ENCODE measurements at places on chromosomes 1 and 21.
A peak's percentile ranks its signal among the peaks of the same experiment; 100 is the strongest.

DNA sequence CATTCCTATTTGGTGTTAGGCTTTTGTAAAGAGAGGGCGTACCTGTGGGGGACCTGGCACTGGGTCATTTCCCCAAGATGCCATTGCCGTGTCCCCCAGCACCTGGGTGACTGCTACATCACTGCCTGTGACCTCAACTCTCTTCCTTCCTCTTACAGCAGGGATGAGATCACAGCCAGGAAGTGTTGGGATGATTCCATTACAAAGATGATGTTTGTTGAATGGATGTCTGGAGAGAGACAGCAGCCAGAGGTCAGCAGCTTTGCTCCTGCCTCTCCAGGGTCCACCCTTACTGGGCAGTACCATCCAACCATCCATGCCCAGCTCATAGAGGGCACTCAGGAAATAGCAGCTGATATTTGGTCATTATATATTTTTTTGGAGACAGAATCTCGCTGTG, 35.1 kb downstream of the TMEM51 start:
- DNase-seq, result no peak

DNA sequence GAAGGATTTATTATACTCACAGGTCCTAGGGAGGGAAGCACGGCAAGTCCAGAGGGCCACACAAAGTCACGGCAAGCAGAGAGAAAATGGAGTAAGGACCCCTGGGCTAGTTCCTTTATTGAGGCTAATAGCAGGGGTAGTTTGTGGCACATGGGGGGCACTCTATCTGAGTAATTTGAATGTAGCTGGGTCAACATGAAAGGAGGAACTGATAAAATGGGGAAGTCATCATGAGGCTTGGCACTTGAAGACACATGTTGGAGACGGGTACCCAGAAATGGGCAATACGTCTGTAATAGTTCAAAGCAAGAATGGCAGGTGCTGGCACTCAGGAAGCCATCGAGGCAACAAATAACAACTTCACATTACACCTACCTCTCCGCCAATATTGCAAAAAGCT, 1136.4 kb downstream of the MRPL39 start:
- no peak for DNase-seq

GRCh38 chr1:40599926-40600325, 65.6 kb downstream of the RIMS3 start:
- no peak for DNase-seq

GRCh38 chr1:145891143-145891542, 5.5 kb upstream of the ANKRD35 start:
- DNase-seq, result no peak

- no peak for DNase-seq
Measured at GRCh38 chr1:30183006-30183405, 540.4 kb downstream of the MATN1 start.

- DNase-seq, result no peak
Measured at GRCh38 chr1:54329312-54330003, 76.7 kb downstream of the SSBP3 start.

DNA sequence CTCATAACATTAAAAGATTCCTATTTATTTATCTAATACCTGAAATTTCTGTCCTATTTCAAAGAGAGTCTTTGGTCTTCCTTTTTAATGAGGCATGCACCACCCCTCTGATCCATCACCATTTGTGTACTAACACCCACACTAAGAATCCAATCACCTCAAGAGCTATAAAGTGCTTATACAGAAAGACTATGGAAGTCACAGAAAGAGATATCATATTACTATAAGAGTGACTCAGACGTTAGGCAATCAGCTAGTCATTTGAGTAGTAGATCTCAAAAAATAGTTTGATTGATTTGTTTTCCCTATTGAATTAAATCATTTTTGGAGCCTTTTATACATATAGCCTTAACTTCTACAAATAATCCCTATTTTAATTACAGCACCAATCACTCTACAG, 46.1 kb downstream of the NME7 start:
- DNase-seq, result no peak

DNA sequence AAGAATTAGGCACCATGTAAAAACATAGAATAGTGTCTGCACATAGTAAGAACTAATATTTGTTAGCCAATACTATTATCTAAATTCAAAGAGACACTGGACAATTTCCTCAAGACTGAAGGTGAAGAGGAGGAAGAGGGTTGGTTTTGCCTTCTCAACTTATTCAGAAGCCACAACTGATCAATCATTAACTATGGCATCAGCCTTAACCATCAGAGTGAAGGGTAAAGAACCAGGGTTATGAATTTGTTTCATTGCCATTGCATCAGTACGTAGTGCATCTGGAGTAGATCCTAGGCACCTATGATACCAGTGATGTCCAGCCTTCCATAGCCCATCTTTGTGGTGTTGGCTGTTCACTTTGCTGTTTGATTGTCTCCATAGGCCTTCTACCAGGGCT, 421.7 kb upstream of the DEPDC1 start:
- DNase-seq, result no peak

- DNase-seq, result no peak
Measured at GRCh38 chr1:202811296-202812175, 782 bp downstream of the PCAT6 start.

DNA sequence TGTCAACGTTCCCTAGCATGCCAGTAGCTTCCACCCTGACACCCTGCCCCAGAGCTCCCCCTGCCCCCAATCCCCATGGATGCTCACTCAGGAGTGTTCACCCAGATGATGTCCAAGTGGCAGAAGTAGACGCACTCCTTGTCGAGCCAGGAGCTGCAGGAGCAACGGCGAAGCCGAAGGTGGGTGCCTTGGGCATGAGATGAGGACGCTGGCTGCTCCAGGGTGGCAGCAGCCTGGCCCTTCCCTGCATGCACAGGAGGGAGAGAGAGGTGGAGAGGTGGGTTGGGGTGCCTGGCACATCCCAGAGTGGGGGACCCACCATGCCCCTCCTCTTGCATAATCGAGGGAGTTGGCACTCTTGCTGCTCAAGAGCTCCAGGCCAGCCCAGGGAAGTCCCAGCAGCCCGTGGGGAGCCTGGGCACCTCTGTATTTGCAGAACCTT, 502 bp downstream of the EDN2 start:
- DNase-seq, result no peak

- no peak for DNase-seq
Measured at GRCh38 chr1:111841746-111842145, 86.0 kb downstream of the DDX20 start.

GRCh38 chr1:92923664-92924063, 37.6 kb downstream of the DIPK1A start:
- DNase-seq, result no peak

DNA sequence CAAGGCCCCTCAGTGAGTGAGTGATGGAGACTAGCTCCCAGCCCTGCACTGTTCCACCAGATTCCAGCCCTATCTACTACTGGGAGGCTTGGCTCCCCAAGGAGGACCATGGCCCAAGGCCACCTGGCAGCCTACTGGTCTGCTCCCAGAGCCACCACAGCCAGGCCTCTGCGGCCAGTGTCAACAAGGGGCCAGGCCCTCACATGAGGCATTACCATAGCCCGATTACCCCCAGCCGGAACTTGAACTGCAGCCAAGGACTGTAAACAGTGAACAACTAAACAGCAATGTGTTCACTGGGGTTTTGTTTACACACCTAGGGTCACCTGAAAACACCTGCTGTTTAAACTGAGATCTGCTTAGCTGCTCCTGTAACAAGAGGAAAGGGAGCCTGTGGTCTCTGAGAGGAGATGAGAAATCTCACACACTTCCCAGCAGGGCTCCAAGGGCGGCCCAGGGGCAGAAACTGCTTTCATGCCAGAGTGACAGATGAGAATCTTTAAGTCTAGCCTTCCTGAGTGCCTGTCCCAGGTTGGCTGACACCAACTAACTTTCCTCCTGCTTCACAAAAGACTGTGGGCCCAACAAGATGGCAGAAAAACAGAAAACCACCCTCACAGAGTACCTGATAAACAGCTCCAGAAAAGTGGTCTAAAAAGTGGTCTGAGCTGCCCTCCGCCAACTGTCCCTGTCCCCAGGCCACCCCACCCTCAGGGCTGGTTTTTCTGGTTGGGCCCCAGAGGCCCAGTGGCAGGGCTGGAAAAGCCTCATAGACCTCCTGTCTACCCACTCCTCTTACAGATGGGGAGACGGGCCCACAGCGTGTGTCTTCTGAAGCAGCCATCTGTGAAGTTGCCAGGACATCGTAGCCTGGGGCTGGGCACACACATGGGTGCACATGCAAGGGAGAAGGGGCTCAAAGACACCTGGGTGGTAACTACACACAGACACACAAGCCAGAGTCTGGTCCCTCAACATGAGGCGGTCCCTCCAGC, 28.8 kb downstream of the MEF2D start:
- DNase-seq, result no peak

- DNase-seq, result no peak
Measured at GRCh38 chr1:87155170-87155569, 173.5 kb upstream of the LMO4 start.

GRCh38 chr1:22418933-22419382, 32.7 kb upstream of the ZBTB40 start:
- DNase-seq, result no peak

DNA sequence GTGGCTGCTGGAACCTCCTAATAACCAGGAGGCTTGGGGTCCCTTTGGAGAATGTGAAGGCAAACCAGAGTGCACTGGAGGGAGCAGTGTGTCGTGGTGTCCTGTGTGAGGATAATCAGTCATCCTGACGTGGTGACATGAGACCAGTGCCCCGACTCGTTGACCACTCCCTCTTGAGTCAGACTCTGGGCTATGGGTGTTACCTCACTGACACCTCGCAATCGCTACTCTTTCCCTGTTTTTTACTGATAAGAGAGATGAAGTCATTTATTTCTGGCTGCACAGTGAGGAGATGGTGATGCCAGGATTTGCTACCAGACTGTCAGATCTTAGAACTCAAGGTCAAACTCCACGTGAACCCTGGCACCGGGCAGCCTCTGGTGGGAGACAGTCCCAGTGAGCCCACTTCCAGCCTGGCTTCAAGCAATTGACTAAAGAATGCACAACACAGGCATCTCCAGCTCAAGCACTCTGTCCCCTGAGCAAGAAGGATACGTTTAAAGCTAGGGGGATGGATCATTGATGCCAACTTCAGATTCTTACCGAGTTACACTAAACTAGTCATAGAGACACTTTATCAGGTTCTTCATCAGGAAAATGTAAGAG, 30.3 kb downstream of the UBASH3A start:
- no peak for DNase-seq

GRCh38 chr1:81681601-81682266, 119.0 kb upstream of the ADGRL2 start:
- no peak for DNase-seq

DNA sequence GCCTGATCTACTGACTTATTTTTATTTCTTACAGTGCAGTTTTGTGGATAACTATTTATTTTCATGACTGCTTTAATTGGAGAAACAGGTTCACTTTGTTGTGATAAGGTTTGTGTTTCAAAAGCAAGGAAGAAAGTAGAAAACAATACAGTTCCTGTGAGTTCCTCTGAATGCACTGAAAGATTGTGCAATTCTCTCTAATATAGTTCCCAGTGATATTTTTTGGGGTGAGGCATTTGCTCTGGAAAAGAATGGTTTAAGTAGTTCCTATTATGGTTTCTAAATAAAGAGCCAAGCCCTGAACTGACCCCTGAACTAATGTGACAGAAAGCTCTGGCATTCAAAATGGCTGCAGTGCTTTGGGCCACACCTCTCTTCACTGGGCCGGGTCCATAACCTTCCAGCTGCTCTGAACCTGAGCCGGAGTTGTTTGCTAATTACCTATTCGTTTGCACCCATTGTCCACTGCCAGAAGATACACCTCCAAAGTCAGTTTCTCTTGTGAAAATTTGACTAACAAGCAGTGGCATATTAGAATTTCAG, 56.6 kb upstream of the VTCN1 start:
- no peak for DNase-seq

- DNase-seq, result peak; percentile 37
Measured at GRCh38 chr1:182595641-182596240, 6.7 kb upstream of the RNASEL start.

DNA sequence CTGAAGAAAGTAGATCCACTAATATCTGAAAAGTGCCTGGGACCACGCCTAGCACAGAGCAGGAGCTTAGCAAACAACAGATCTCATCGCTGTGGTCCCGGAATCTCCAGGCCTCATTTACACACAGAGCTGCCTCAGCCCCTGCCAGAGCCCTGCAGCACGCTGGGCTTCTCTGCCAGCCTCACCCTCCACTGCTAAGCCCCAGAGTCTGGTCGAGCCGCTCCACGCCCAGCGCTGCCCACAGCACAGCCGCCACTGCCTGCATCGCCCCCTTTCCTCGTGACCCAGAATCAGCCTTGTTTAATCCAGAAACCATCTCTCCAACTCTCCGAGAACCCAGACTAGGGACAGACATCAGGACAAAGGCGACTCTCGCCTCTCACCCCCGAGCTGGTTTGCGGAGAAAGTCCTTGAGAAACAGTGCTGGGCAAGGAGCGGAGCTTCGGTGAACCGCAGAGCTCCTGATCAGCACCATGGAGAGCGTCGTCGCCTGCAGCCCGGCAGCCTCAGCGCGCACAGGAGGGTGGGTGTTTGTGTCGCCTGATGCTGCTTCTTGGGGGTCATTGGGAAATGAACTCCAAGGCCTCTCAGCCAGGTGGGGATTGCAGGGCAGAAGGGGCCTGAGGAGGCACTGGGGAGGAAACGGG, 145.1 kb downstream of the NPHP4 start:
- DNase-seq, result no peak

GRCh38 chr1:226608699-226609505, 60.3 kb downstream of the STUM start:
- DNase-seq, result peak; percentile 46

- DNase-seq, result no peak
Measured at GRCh38 chr1:185862235-185862634, 128.0 kb downstream of the HMCN1 start.

DNA sequence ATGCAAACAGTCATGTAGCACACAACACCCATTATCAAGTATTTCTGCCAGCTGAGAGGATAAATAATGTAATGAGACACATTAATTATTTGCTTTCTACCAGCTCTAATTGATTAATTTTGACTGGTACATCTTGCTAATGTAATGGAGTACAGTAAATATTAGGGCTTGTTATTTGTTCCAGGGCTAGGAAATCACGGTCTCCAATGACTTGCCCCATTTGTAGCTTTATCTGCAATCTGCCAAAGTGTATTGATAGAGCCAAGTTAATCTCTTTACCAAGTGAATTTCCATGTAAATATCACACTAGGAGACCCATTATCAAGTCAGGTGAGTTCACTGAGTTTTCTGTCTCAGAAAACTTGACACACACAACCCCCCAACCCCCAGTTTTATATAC, 55.1 kb downstream of the RGS13 start:
- no peak for DNase-seq

DNA sequence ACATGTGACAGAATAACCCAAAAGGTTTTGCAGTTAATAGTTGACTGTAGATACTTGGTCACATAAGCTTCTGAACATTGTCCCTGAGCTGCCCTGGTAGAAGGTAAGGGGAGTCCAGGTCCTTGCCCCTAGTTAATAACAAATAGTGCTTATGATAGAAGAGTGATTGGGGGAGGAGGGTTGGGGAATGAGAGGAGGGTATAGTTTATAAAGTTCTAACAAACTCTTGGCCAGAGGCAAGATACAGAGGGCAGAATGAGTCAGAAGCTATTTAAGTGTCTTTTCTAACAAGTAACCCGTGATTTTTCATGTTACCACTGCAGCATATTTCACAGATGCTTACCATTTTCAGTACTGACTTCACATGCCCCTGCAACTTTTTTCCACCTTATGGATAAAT, 26.7 kb upstream of the MYOCOS start:
- no peak for DNase-seq

Data from activated CD4-positive, alpha-beta T cell treated with anti-CD3 and anti-CD28 coated beads, Interleukin-2, amount 50 U/mL, for 24 hours (primary cell).